GM12864 (cell line): ENCODE measurements at places on chromosomes 11 and 22.

DNA sequence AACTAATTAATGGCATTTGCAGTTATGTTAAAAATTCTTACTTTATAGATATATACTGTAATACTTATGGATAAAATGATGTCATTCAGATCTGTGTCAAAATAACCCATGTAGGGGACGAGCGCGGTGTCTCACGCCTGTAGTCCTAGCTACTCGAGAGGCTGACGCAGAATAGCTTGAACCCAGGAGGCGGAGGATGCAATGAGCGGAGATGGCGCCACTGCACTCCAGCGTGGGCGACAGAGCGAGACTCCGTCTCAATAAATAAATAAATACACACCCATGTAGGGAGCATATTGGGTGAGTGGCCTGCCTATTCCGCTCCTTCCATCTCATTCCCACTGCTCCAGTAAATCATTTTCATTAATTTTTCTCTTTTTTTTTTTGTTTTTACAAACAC, 7.1 kb downstream of the SNU13 start:
- DNase-seq, result no peak

- no peak for DNase-seq
Measured at GRCh38 chr11:60699284-60699691, at the start of gene MS4A8. Gene MS4A8 (plus strand): TSS chr11:60699612. CDS start chr11:60700861, 1,249 bp downstream.

DNA sequence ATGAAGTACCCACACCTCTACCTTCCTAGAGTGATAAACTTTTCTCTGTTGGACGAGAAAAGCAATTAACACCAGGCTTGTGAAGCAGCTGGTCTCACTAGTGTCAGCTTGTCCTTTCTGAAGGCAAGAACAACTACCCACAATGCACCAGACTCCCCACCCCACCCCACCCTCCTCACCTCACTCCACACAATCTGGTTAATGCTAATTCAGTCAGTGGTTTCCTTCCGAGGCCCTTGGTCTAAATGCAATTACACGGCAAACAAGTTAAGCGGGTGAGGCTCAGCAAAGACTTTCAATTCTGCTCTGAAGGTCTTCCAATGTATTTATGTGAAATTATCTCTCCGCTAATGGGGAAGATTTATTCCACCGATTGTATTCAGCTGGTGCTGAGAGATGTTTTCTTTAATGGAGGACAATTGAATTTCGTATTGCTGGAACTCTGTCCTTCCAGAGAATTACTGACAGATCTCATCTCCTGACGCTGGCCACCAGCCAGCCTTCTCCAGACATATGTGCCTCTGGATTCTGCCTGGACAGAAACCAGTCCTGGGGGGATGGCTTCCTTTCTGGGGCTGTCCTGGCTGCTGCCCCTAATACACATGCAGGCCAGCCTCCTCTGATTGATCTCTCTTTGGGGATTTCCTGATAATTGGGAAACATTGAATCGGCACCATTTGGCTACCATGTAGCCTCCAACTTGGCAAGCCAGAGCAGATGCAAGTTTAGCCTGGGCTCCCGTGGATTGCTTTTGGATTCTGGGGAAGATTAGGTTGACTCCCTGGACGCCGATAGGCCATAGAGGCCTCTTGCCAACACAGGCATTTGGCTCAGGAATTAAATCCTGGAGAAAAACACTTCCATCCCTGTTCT, 165.8 kb upstream of the NARS2 start:
- DNase-seq, result no peak

- no peak for DNase-seq
Measured at GRCh38 chr11:16873289-16873688, 134.8 kb downstream of the C11orf58 start.

- no peak for DNase-seq
Measured at GRCh38 chr11:39236916-39237315, 2222.5 kb downstream of the LRRC4C start.

DNA sequence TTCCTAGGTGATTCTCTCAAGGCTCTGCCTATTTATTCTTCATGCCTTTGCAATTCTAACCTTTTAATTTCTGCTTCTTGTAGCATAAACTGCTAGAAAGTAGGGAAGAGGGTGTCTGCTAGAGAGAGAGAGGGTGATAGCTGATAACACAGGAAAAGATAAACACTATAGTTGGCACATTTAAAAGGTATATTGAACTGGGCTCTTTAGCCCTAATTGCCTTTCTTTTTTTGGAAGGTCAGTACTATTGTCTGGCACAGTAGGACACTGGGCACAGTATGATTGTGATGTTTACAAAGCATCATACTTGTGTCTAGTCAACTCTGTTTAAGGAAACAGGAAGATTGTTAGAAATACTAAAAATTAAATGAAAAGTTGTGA, 33.3 kb downstream of the TEAD1 start:
- DNase-seq, result no peak

GRCh38 chr11:2577991-2578928, 121.5 kb downstream of the KCNQ1OT1 start:
- DNase-seq, result no peak

GRCh38 chr11:23206741-23207336, 346.6 kb upstream of the CCDC179 start:
- no peak for DNase-seq

GRCh38 chr11:11731311-11732083, 109.7 kb upstream of the GALNT18 start:
- DNase-seq, result no peak

DNA sequence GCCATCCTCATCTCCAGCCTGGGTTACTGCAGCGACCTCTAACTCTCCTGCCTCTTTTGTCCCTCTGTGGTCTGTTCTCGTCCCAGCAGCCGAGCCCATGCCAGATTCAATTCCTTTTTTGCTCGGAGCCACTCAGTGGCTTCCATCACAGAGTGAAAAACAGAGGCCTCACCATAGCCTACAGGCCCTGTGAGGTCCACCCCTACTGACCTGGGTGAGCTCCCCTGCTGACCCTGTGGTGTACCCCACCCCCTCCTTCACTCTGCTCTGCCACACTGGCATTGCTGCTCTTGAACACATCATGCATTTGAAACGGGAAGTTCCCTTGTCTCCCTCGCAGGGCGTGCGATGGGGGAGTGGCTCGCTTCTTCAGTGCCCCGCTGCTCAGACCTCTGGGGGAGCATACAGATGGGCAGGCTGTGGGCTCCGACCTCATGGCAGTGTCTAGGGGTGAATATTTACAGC, 2.1 kb downstream of the AIP start:
- no peak for DNase-seq

DNA sequence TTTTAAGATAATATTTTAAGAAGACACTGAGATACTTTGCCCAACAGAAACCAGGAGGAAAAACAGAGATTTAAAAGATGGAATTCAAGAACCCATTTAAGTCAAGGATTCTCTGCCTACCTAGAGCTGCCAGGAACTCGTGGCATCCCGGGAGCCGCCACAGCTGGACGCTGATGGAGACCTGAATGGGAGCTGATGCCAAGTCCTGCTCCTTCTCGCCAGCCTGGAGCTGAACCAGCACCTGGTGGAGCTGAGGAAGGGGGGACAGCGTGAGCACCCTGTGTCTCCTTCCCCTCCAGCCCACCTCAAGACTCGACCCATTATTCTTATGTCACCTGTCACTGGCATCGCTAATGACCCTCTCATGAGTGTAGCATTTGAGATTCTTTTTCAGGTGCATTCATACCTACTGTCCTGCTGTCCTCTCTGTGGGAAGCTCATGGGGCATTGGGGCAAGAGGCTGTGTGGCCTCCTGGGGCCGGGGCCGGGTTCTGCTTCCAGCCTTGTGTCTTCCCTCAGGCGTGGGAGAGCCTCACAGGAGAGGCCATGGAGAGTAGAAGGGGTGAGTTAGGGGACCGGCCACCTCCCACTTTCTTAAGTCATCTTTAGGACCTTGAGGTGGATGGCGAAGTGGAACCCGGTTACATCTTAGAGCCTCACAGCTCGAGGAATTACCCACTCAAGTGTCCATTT, 70.8 kb upstream of the PITPNB start:
- DNase-seq, result no peak

DNA sequence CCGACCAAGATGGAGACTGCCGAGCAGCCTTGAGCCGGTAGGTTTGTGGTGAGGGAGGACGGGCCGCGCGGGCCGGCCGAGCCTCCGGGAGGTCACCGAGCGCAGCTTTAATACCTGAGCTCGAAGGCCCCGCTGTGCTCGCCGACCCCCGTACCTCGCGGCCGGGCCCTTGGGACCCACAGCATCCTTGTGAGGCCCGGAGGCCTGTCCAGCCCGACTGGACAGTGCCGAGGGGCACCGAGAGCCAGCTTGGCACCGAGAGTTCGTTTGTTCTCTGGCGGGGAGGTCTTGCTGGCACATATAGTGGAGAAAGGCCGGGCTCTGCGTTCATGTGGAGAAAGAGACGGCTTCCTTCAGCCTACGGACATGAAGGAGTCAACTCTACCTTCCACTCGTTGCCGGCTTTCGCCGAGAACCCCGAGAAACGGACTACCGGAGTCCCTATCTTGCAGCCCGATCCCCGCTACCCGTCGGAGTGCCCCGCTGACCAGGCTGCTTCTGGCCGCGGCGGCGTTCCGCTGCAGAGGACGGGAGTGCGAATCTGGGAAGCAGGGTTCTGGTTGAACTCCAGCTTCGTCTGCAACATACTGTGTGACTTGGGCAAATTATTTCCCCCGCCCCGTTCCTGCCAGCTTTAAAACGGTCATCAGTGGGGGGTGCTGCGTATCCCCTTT, 349 bp downstream of the TSSC4 start:
- DNase-seq, result no peak
